ENCODE measurements at places on chromosomes 2 and 18.

GRCh38 chr18:28541276-28541930 lies 364.5 kb upstream of the CDH2 start:
- DNase-seq: no peak

- no peak for DNase-seq
Observed at GRCh38 chr2:189660803-189661147, 484 bp upstream of the ASNSD1 start.

DNA sequence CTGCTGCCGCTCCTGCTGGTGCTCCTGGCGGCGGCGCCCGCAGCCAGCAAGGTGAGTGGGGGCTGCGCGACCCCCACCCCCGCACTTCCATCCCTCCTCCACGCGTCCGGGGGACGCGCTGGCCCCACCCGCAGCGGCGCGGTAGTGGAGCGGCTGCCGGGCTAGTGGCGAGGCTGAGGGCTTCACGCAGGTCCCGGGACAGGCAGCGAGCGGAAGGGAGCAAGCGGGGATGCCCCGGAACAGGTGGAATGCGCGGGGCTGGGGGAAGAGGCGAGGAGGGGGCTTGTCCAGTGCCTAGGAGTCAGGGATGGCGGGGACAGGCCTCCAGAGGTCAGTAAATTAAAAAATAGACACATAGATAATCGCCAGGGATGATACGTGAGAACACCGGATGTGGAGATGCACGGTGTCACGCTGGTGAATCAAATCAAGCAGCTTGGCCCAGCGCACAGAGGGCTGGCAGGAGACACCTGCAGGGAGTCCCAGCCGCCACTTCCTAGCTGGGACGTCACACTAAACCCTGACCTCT lies 403 bp downstream of the COL4A3 start:
- DNase-seq: no peak

GRCh38 chr2:159131267-159131913 lies 155.1 kb downstream of the WDSUB1 start:
- DNase-seq: no peak

DNA sequence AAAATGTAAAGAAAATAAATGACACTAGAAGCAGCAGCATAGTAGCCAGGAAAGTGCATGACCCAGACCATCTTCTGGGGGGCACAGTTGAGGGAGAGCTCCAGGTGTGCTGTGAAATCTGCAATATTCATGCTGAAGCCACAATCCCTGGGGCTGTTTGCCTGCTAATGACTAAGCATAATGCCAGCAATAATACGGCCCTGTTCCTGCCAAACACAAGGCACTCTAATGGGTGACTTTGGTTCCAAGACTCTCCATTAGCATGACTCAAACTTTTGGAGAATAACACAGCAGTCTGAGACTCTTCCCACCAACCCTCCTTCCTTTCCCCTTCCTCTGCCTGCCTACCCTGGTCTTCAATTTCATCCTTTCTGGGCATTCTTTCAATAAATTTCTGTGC lies 77.9 kb upstream of the DOCK10 start:
- DNase-seq: no peak

DNA sequence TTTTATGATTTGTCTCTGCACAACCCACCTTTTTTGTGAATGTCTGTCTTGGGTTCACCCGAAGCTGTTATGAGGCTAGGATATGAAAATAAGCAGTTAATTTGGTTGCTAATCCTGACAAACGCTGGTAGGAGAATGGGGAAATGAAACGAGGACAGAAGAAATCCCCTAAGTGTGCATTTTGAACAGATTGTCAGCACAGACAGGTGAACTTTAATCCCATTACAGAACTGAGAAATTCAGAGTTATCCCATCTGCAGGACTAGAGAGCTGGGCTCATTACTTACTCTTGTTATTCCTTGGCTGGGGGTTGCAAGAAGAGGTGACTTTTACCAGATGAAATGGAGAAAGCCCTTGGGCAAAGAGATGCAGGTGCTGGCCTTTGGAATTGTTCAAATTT lies 123.3 kb upstream of the NYAP2 start:
- no peak for DNase-seq

All from activated T-cell treated with anti-CD3 and anti-CD28 coated beads for 4 hours (primary cell).